ENCODE measurements at places on chromosomes 3 and 15. TPM values are rescaled to one million over a fixed set of nuclear protein-coding genes. Genes with fewer than 3 reads are reported as not detected.

GRCh38 chr3:63654211-63654610 lies 1.7 kb downstream of the SNTN start:
- H3K27ac ChIP-seq = no peak overlapping the region
- DNase-seq = no peak
- H3K27me3 ChIP-seq = no peaks in the 10 kb centered on the region
- no peaks in the 10 kb centered on the region for H3K36me3 ChIP-seq

LRRC31 gene
- not detected for total RNA-seq

MED12L gene
- total RNA-seq = 2.9 TPM

AGBL1 gene
- not detected for total RNA-seq

GRCh38 chr15:44101944-44102343 lies 93.1 kb downstream of the FRMD5 start:
- no peak overlapping the region for H3K4me3 ChIP-seq
- no peaks in the 10 kb centered on the region for H3K4me1 ChIP-seq
- H3K27ac ChIP-seq = no peak overlapping the region
- no peak for DNase-seq
- H3K27me3 ChIP-seq = peaks cover 15% of the 10 kb centered on the region

DNA sequence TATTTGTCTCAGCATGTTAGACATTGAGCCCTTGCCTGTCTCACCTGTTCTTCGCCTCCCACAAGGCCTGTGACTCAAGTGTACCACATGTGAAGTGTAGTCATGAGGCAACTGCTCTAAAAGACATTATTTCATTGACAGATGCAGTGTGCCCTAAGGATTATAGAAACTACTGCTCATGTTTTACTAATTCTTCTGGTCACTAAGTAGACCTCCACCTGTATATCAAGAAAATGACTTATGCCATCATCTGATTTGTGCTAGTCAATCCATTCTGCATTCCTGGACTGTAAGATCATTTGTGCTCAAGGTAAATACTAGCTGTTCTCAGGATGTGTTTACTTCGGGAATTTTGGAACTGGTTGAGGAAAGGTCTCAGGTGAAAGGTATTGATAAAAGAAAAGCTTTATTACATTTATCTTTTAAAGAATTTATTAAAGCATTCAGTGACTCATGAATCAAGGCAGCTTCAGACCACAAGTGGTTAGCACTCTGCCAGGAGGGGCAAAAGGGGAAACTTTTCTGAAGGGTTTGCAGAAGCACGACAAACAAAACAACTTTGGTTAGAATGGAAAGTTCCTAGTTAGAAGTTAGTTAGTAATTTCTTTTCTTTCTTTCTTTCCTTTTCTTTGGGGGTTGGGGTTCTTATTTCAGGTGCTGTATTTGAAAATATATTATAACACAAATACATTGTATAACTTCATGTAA lies 465.3 kb upstream of the CBLB start:
- peak overlapping the region; percentile 98 for H3K27ac ChIP-seq
- peak overlapping the region; percentile 73 for H3K4me3 ChIP-seq
- peaks cover 81% of the 10 kb centered on the region for H3K4me1 ChIP-seq
- H3K36me3 ChIP-seq = peaks cover 19% of the 10 kb centered on the region

- H3K27me3 ChIP-seq = peaks cover 20% of the 10 kb centered on the region
- H3K4me3 ChIP-seq = no peak overlapping the region
- H3K4me1 ChIP-seq = peaks cover 4% of the 10 kb centered on the region
- no peaks in the 10 kb centered on the region for H3K36me3 ChIP-seq
- DNase-seq = no peak
Observed at GRCh38 chr3:42982645-42983412, 3.7 kb downstream of the GASK1A start.

SPTSSB gene
- not detected for total RNA-seq

DNA sequence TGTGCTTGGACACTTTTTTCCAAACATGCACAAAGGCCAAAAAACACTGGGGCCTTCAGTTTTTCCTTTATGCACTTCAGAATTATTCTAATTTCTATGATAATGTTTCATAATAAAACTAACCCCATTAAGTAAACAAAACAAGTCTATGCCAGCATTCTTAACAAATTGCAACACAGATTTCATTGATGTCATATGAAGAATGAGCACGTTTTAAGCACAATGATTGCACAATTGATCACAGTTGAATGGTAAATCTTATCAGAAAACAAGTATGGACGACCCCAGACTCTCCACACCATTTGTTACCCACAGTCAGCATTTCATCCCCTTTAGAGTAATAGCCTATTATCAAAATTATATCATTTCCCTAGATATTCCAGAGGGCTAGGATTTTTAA lies 46.7 kb upstream of the PROK2 start:
- no peaks in the 10 kb centered on the region for H3K27me3 ChIP-seq
- no peaks in the 10 kb centered on the region for H3K36me3 ChIP-seq
- H3K4me1 ChIP-seq = no peaks in the 10 kb centered on the region
- no peak overlapping the region for H3K4me3 ChIP-seq
- DNase-seq = no peak

NMB gene
- 1.7 TPM for total RNA-seq

A4GNT gene
- total RNA-seq = not detected

DNA sequence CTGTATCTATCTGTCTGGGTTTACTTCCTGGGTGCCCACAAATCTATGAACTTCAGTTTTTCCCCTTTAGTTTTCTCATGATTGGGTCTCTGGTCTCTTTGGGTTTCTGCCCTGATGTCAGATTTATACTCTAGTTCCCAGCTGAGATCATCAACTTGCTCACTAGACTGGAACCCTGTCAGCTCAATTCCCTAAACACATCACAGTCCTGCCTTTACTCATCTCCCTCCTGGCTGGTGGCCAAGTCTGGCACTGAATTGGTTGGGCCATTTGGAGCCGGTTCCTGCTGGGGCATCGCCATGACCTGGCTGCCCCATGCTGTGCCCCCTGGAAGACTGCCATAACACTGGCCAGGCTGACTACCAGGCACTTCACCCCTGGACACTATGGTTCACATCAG lies 345.3 kb downstream of the CHST2 start:
- H3K27ac ChIP-seq = no peak overlapping the region
- no peaks in the 10 kb centered on the region for H3K4me1 ChIP-seq
- H3K27me3 ChIP-seq = no peaks in the 10 kb centered on the region
- peaks cover 3% of the 10 kb centered on the region for H3K36me3 ChIP-seq

CCDC9B gene
- total RNA-seq = 1.4 TPM

- no peak overlapping the region for H3K4me3 ChIP-seq
- H3K27ac ChIP-seq = no peak overlapping the region
- no peaks in the 10 kb centered on the region for H3K27me3 ChIP-seq
- no peak for DNase-seq
- no peaks in the 10 kb centered on the region for H3K4me1 ChIP-seq
Observed at GRCh38 chr3:20125897-20126296, 60.1 kb downstream of the SGO1 start.
